Activated B cell treated with CpG ODN at 0.5 μM for 24 hours (primary cell): ENCODE measurements at places on chromosomes 2 and 18. TPM values are rescaled to one million over a fixed set of nuclear protein-coding genes. Genes with fewer than 3 reads are reported as not detected.

DNA sequence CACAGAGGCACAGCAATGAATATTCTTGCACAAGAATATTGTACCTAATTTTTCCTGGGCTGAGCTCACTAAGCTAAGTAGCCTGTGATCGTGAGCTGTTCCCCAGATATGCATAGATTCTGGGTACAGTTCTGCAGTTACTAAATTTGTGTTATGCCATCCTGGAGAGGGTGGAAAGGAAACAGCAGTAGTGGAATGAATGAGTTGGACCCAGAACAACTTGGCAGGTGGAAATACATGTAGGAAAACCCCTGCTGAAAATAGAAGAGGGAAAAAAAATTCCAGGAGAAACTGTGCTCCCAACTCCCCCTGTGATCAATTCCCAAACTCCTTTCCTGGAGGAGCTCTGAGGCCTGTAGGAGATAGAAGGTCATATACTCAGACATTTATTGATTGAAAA lies 181.5 kb upstream of the MGAT5 start:
- H3K4me1 ChIP-seq = no peaks in the 10 kb centered on the region
- no peak for DNase-seq
- H3K27me3 ChIP-seq = no peaks in the 10 kb centered on the region
- no peak overlapping the region for H3K4me3 ChIP-seq
- H3K27ac ChIP-seq = no peak overlapping the region
- H3K36me3 ChIP-seq = no peaks in the 10 kb centered on the region

- no peak overlapping the region for H3K4me3 ChIP-seq
- no peak overlapping the region for H3K27ac ChIP-seq
- H3K27me3 ChIP-seq = peaks cover 3% of the 10 kb centered on the region
- H3K4me1 ChIP-seq = no peaks in the 10 kb centered on the region
- DNase-seq = no peak
Observed at GRCh38 chr18:36203360-36203895, 16.1 kb downstream of the MOCOS start.

- H3K4me1 ChIP-seq = no peaks in the 10 kb centered on the region
- no peak for DNase-seq
- H3K36me3 ChIP-seq = no peaks in the 10 kb centered on the region
- peaks cover 7% of the 10 kb centered on the region for H3K27me3 ChIP-seq
- H3K4me3 ChIP-seq = no peak overlapping the region
- no peak overlapping the region for H3K27ac ChIP-seq
Observed at GRCh38 chr2:170432823-170433222, 254.9 kb downstream of the MYO3B start.

DNA sequence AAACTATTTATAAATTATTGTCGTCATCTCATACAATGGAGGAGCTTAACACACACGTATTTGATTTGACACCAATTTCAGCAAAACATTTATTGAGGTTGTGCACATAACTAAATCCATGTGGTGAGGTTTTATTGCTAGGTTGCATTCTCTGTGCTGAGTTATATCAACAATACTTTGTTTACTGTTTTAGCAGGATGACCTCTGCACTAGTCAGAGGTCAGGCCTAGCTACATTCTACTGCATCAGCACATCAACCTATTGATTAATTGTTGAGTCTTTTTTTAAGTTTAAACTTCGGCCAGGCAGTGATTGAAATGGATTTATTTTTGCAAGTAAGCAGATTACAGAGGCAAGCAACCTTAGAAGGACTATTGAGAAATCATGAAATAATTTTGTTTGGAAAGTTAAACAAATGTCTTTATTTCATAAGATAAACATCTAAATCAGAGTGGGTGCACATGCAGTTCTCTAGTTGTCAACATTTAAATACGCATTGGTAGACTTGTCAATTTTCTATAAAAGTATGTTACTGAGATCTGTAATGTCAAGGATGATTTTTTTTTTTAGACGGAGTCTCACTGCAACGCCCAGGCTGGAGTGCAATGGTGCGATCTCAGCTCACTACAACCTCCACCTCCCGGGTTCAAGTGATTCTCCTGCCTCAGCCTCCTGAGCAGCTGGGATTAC lies 75.2 kb upstream of the CD28 start:
- no peak overlapping the region for H3K27ac ChIP-seq
- H3K27me3 ChIP-seq = peaks cover 14% of the 10 kb centered on the region
- H3K4me3 ChIP-seq = no peak overlapping the region
- no peak for DNase-seq
- no peaks in the 10 kb centered on the region for H3K36me3 ChIP-seq
- H3K4me1 ChIP-seq = no peaks in the 10 kb centered on the region

- H3K27ac ChIP-seq = no peak overlapping the region
- no peaks in the 10 kb centered on the region for H3K4me1 ChIP-seq
- no peak overlapping the region for H3K4me3 ChIP-seq
- no peak for DNase-seq
- H3K27me3 ChIP-seq = peaks cover 5% of the 10 kb centered on the region
Observed at GRCh38 chr2:240425697-240426096, 9.8 kb upstream of the GPC1 start.

DNA sequence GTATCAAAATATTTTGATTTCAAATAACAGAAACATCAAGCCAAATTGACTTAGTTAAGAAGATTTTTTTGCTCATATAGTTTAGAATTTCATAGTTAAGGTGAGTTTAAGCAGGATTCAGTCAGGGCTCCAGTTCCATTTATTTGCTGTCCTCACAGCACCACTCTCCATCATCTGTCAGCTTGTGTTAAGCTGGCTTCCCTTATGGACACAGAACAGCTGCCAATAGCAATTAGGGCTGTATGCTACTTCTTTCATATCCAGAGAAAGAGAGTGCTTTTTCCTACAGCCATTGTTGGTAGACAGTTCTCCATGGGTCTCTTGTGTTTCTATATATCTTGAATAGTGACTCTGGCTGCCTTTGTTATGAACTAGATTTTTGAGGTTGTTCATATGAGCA lies 95.4 kb upstream of the CYP20A1 start:
- no peak overlapping the region for H3K4me3 ChIP-seq
- H3K27me3 ChIP-seq = no peaks in the 10 kb centered on the region
- H3K4me1 ChIP-seq = no peaks in the 10 kb centered on the region
- peaks cover 2% of the 10 kb centered on the region for H3K36me3 ChIP-seq

- no peaks in the 10 kb centered on the region for H3K27me3 ChIP-seq
- no peaks in the 10 kb centered on the region for H3K36me3 ChIP-seq
- no peak for DNase-seq
- no peak overlapping the region for H3K4me3 ChIP-seq
- H3K4me1 ChIP-seq = no peaks in the 10 kb centered on the region
- H3K27ac ChIP-seq = no peak overlapping the region
Observed at GRCh38 chr2:146776596-146776995, 1068.2 kb upstream of the ACVR2A start.

DNA sequence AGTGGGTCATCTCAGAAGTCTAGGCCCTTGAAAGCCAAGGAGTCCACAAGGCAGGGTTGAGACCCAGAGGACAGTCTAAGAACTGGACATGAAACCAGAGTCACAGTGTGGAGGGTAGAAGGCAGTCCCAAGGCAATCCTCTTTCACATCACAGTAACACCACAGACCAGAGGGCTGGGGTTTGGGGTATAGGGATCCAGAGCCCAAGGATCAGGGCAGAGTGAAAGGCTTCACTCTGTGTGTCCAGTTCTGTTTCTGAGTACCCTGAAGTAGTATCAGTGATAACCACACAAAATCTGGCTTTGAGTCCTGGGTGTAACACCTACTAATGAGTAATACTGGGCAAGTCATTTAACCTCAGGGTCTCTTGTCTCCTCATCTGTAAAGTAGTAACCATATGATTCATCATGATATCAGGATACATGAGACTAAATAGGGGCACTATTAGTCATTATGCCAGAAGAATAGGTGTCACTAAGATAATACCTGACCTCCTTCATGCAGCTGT lies 91.0 kb downstream of the ICA1L start:
- peak overlapping the region; percentile 33 for H3K27ac ChIP-seq
- H3K4me1 ChIP-seq = peaks cover 11% of the 10 kb centered on the region
- peaks cover 73% of the 10 kb centered on the region for H3K36me3 ChIP-seq

- H3K4me3 ChIP-seq = no peak overlapping the region
- peaks cover 4% of the 10 kb centered on the region for H3K4me1 ChIP-seq
- H3K27ac ChIP-seq = no peak overlapping the region
- H3K36me3 ChIP-seq = no peaks in the 10 kb centered on the region
Observed at GRCh38 chr2:1542971-1543370, 129.7 kb downstream of the TPO start.

The PLCL1 gene
- 0.04 TPM in 1 of 2 replicates, not detected in the other for total RNA-seq

The SH2D6 gene
- total RNA-seq = 0.83 and 1.6 TPM in 2 replicates

The RBKS gene
- total RNA-seq = 2.5 and 3.1 TPM in 2 replicates

The EMX1 gene
- 0.22 TPM in 1 of 2 replicates, not detected in the other for total RNA-seq
